A549 treated with GW870086 at 1 μM for 4 hours (cell line): ENCODE measurements at places on chromosomes 11 and 22. TPM values are rescaled to one million over a fixed set of nuclear protein-coding genes. Genes with fewer than 3 reads are reported as not detected.

The PHETA2 gene
- total RNA-seq: not detected in 5 replicates

The GRIK4 gene
- not detected in 5 replicates for total RNA-seq

The ZNRF3 gene
- 5.4 to 8.2 TPM (median 7.5 TPM) in 5 replicates for total RNA-seq

The SYCE3 gene
- total RNA-seq: 0.40 to 0.80 TPM (median 0.75 TPM) in 3 of 5 replicates, not detected in the others

The OOSP3 gene
- total RNA-seq: not detected in 5 replicates

The OR8A1 gene
- total RNA-seq: not detected in 5 replicates

The C11orf21 gene
- total RNA-seq: not detected in 5 replicates

The CTSC gene
- 61.3 to 74.4 TPM (median 70.4 TPM) in 5 replicates for total RNA-seq
